ENCODE measurements at places on chromosomes 7 and 10. TPM values are rescaled to one million over a fixed set of nuclear protein-coding genes. Genes with fewer than 3 reads are reported as not detected.

GRCh38 chr10:72375585-72375984 lies 20.9 kb upstream of the DNAJB12 start:
- no peak for DNase-seq

GRCh38 chr7:137354961-137355360 lies 11.4 kb upstream of the PTN start:
- DNase-seq, result no peak

GRCh38 chr7:92717623-92717992 lies 118.8 kb downstream of the CDK6 start:
- DNase-seq, result no peak

- no peak for DNase-seq
Observed at GRCh38 chr10:77493851-77494261, 143.8 kb downstream of the KCNMA1 start.

DNA sequence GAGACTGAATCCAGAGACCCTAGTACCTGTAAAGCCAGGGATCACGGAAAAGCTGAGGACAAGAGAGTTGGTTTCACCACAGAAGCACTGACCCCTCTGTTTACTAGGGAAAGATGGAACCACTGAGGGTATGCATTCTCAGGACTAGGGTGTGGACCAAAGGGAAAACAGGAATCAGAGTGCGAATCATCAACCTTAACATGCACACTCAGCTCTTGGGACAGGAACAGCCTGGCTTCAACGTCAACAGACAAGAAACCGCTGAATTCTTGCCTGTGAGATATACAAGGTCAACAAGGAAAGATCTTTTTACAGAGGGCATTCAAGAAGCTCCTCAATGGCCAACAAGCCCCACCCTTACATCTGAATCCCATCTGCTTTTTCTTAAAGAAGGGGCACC lies 14.9 kb downstream of the TNRC18 start:
- DNase-seq, result no peak

DNA sequence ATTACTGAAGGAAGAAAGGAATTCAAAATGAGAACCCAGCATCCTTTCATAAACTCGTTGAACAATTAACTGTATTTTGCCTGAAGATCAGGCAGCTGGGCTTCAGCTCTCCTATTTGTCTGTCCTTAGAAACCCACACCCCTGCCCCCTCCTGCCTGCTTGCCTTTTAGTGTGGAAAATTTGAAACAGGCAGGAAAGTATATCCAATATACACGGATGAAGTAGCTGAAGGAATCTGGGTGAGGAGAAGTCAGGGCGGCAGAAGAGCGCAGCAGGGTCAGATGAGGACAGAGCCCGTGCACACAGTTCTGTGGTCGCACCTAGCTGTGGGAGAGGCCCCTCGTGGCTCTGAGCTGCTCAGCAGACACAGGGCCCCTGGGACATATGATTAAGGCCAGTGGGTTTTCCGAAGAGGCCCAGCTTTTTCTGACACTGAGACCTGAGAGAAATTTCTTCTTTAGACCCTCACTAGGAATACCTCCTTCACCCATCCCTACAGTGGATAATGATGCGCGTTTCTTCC lies 87.9 kb downstream of the ACTR3B start:
- no peak for DNase-seq

- DNase-seq, result no peak
Observed at GRCh38 chr7:130140551-130141160, 64.5 kb downstream of the TMEM209 start.

GRCh38 chr10:36801660-36802059 lies 323.7 kb upstream of the ANKRD30A start:
- DNase-seq, result no peak

GRCh38 chr10:5841965-5842364 lies 28.7 kb upstream of the GDI2 start:
- no peak for DNase-seq

GRCh38 chr10:119159332-119159731 lies 6.2 kb downstream of the SFXN4 start:
- no peak for DNase-seq

DNA sequence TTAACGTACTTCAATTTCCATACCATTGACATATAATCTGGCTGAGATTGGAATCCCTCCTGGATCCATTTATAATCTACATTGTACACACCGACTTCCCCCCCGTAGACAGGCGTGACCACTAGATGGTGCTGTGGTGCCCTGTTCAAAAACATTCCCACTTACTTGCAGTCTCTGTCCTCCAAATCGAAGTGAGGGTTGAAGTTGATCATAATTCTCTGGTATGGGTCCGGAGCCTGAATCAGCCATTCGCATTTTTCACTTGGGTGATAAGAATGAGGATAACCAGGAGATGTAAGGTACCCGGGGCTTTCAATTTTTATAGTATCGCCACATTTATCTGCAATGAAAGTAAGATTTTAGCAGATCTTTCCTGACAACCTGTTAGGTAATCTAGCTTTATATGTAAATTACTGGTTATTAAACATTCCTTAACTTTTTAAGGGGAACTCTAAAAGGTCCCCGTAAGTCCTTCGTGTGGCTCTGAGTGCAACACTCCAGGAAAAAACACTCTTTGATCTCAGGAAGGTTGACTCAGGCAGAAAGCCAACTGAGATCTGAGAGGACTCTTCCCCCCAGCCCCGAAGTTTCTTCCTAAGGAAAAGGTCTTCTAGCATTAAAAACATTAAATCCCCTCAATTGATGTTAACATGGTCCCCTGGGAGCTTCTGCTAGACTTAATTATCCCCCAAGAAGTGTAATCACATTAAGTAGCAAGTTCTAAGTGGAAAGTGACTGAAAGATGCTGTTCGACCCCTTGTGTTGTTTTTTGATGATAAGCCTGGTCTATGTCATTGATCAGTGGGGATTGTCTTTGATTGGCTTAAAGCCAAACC lies 3.7 kb downstream of the NRP1 start:
- DNase-seq, result no peak

- no peak for DNase-seq
Observed at GRCh38 chr10:18144928-18145327, 4.7 kb downstream of the CACNB2 start.

- no peak for DNase-seq
Observed at GRCh38 chr7:48537561-48537960, 366.3 kb downstream of the ABCA13 start.

DNA sequence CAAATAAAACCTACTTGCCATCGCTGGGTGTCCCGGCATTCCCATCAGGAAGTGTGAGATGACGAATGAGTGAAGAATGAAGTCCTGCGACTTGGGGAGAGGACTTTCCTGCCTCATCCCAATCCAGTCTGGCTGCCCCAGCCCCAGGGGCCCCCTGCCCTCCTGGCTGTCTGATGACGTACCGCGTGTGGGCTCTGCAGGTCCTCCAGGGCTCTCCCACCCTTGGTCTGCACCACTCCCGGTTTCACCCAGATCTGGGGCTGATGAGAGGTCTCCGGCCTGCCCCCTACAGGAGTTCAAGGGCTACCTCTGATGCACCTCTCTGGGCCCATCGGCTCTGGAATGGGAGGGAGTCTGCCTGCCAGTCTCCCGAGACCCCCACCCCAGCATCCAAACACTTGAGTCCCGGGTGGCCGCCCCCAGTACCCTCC lies 9.8 kb downstream of the ATP6V1F start:
- DNase-seq, result no peak

DNA sequence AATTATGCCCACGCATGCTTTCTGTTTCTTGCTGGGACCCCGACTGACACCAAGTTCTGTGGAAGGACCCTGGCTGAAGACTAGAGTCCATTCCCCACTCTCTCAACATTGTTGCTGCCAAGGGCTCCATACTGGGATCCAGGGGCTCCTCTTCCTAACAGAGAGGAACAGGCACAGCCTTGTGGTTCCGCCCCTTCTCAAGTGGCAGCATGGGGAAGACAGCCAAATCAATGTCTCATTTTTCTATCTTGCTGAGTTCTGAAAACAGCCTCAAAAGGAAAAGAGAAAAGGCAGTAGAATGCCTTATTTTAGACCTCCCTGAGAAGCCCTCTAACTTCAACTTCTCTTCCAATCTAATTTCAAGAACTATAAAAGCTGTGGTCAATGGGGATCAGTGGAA lies 23.7 kb upstream of the LAMB1 start:
- DNase-seq, result no peak

- peak; percentile 31 for DNase-seq
Observed at GRCh38 chr10:66717231-66717981, 208.4 kb upstream of the LRRTM3 start.

GRCh38 chr7:39664585-39664984 lies 41.2 kb downstream of the RALA start:
- DNase-seq, result no peak

DNA sequence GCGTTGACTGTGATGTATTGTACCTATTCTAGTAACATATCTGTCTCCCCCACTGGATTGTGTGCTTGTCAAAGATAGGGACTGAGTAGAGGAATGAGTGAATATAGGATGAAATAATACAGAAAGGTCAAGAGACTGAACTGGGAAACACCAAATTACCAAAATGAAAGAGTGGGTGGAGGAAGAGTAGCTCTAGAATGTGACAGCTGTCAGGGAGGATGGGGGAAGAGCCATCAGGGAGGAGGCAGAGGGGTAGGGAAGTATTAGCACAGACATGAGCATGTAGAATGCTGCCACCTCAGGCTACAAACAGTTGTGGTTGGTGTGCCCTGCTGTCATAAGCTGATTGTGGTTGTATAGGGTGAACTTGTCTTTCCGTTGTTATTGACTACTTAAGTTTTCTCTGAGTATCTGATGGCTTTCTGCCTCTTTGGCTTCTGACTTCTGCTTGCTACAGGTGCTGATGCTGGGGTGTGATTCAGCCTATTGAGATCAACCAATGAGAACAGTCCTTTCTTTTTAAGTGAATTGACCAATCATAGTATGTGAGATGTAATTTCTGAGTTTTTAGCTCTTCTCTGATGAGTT lies 5.6 kb downstream of the CCSER2 start:
- DNase-seq, result no peak

DNA sequence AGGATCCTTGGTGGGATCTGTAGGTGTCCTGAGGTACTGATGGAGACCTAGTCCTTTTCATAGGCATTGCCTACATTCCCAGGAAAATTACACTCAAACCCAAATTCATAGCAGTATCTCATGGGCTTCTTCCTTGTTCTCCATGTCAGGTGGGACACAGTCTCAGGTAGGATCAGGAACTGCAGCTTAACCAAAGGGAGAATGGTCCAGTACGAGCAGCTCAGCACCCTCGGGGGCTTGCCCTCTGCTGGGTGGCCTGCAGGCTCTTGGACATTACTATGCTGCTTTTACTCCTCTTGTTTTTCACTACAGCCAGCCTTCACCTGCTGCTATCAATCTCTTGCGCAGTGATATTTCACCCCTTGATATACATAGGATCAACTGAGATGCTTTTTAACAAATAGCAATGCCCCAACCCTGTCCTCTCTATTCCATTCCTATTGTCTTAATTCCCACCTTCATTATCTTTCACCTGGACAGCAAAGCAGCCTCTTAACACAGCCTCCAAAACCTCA lies 28.6 kb downstream of the PLA2G12B start:
- DNase-seq, result no peak

DNA sequence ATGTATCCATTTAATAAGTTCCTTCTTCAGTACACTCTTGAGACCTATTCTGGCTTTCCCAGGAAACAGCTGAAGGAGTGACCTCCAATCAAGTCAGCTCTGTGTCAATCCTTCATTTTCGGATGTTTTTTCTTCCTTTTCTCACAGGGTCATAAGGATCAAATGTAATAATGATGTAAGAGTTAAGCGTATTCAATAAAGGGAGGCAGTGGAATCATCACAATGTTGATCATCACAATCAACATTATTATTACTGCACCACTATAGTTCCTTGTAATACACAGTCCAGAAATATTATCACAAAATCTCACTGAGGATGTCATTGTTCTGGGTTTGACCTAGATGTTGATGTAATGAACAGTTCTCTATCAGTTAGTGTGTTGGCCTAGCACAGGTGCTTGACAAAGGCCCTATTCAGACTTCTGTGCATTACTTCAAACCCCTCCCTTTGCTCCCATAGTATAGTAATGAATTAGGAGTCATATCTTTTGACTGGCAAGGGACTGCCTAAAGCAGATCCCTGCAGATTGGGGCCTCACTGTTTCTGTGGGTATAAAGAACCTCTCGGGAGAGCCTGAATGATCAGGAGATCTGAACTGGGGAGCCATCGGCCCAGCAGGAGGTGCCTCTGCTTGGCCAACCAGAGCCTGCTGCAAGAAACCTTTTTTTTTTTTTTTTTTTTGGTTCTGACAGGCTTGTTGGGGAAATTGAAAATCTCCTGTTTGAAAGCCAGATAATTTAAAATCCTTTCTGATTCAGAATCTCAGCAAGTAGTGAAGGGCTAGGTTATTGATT lies 100.6 kb downstream of the KAT6B start:
- DNase-seq, result no peak

DNA sequence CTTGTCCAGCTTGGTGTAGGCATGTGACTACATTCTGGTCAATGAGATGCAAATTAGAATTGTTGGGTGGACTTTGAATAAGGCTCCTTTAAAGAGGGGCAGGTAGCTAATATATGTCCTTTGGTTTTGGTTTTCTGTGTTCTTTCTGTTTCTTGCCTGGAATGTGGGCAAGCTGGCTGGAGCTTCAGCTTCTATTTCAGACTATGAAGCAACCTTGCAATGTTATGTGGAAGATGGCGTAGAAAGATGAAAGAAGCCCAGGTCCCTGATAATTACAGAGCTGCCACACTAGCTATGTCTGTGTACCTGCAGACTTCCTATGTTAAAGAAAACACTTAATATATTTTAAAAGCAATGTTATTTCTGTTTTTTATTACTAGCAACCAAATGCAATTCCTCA lies 46.2 kb downstream of the NEURL1 start:
- DNase-seq, result no peak

DNA sequence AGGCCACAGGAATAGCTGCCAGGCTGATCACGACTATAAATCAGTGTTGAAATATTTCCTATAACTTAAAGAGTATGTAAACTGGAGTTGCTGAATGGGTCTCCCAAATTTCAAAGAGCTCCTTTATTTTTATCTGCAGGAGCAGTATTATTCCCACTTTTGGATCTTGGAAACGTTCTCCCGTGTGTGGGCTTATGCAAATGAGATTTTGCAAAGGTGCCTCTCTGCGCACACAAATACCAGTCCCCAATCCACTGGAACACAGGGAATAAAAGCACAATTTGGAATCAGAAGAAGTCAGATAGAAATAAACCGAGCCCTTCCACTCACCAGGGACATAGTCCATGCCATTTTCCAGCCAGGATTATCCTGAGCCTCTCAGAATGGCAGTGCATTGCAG lies 350.2 kb upstream of the CELF2 start:
- DNase-seq, result no peak

The TYSND1 gene
- 14.3 TPM for total RNA-seq

The ZNF467 gene
- total RNA-seq, result 0.12 TPM

The TIMM23 gene
- total RNA-seq, result 98.7 TPM

The CHRM2 gene
- not detected for total RNA-seq

The LRRC61 gene
- total RNA-seq, result 45.4 TPM

The MSS51 gene
- 0.80 TPM for total RNA-seq

The SPDYE1 gene
- not detected for total RNA-seq

The TAS2R4 gene
- total RNA-seq, result 0.14 TPM

The FLNC gene
- 149 TPM for total RNA-seq

The SLC16A12 gene
- total RNA-seq, result 1.2 TPM

Data from epithelial cell of proximal tubule (primary cell).